ENCODE measurements at places on chromosomes 7 and 10.

DNA sequence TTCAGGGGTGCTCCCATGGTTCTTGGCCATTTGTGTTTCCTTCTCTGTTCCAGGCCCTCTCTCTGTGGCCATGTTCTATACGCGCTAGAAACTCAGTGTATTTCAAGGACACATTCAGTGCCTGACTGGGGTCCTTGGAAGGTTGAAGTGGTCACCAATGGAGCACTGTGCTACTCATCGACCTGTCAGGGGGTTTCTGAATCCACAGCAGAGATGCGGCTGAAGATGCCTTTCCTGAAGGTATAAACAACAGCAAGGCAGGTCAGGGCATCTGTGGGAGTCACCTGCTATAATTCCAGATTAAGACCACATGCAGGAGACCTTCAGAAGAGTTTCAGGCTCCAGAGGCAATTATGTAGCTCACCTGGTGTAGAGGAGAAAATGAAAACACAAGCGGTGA, 86.8 kb upstream of the MGMT start:
- no peak for DNase-seq

DNA sequence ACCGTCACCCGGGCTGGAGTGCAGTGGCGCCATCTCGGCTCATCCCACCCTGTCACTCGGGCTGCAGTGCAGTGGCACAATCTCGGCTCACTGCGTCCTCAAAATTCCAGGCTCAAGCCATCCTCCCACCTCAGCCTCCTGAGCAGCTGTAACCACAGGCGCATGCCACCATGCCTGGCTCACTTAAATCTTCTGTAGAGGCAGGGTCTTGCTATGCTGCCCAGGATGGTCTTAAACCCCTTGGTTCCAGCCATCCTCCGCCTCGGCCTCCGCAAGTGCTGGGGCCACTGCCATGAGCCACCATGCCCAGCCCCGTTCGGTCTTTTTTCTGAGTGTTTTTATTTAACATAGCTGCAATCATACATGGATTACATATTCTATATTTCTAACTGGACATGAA, 30.6 kb downstream of the ZFAND2A start:
- DNase-seq, result no peak

GRCh38 chr10:109676703-109677102, 246.6 kb downstream of the XPNPEP1 start:
- no peak for DNase-seq

DNA sequence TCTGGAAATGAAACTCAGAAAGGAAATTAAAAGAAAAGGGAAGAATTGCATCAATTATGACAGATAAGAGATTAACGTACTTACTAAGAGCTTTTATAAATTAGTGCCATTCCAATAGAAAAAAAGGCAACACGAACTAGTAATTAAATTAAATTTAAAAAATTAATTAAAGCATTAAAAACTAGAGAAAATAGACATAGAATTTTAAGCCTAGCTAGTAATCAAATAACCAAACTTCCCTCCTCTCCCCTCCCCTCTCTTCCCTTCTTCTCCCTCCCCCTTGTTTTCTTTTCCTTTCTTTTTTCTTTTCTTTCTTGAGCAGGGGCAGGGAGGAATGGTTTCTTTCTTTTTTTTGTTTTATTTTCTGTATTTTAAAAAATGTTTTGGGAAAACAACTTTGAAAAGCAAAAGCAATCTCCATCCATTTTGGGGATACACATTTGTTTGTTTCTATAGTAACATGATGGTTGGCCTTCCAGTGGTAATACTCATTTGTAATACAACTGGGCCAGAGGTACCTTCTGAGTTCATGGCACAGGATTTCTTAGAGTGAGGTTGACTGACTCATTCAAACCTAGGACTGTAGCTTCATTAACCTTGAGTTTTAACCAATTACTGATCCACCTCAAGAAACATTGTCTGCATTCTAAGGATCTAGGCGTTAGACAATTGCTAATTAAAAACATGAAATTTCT, 132.6 kb downstream of the ST7 start:
- no peak for DNase-seq

DNA sequence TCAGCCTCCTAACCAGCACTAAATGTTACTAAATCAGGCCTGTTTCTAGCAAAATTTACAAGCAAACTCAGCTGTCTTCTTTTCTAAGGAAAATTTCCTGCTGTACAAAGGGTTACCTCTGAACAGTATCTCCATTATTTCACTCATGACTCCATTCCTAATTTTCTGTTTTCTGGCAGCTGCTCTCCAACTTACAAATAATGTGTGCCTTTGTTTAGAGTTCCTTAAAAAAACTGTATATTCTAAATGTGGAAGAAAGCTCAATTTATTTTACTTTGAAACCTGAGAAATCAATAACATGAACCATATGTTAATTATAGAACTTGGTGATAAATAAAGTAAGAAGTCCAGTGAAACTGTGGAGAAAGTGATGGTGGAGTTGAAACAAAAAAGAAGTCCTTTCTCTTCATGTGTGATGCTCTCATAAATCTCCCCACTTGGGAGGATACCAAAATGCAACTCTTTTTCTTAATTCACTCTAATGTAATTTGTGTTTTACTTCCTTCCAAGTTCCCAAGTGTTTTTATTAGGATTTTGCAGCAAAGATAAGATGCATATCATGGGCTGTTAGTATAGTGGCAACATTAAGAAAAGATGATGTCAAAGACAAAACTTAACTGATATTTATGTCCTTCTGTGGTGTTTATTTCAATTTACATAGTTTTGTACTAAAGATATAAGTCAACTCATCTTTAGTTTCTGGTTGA, 74.8 kb downstream of the CDK6 start:
- DNase-seq, result no peak

DNA sequence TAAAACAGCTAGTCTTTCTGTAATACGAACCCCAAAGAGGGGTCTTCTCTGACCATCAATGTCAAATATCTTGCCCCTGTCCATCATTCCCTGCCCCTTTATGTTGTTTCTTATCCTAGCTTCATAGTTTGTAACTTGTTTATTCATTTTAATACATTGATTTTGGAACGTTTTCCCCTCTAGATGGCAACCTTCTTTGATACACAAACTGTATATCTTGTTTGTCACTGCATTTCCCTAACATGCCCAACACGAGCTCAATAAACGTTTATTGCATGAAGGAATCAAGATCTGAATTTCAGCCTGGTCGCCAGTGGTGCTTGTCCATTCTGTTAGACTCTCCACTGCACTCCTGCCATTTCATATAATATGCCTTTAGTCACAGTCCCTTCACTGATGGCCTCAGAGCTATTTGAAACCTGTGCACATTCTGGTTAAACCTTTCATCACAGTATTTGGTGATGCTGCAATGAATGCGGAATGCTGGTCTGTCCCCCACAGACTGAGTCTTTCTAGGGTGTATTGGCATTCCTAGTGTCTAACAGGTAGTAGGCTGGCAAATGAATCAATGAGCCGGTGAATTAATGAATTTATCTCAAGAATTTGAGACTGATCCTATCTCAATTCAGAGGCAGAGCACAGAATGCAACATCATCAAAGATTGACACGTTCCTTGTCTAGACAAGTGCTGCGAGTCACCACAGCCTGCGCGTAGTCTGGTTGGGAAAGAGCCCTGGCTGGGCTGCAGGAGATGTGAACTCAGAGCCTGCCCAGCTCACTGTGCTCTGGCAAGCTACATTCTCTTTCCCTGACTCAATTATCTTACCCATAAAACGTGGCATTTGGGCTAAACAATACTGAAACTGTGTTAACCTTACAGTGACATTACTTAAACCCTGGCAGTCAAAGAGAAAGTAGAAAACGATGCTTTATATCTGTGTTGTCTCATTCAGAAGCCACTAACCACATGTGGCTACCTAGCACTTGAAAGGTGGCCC, 55.2 kb upstream of the FRMD4A start:
- DNase-seq, result no peak

GRCh38 chr10:20622531-20623211, 274.4 kb downstream of the NEBL start:
- no peak for DNase-seq

DNA sequence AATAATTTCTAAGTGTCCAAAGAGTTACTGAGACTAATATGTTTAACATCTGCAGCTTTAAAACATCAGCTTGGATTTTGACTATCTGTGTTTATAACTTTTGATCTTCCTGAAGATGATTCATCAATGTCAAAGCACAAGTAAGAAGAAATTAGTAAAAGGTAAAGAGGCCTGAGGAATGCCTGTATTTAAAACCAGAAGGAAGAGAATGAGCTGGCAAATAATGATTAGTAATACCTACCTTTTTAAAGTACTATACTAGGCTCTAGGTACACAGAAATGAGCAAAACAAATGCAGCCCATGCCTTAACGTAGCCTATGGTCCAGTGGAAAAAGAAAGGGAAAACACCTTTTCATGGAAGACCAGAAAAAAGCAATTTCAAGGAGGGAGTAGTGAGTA, 158.0 kb downstream of the KCND2 start:
- DNase-seq, result no peak

DNA sequence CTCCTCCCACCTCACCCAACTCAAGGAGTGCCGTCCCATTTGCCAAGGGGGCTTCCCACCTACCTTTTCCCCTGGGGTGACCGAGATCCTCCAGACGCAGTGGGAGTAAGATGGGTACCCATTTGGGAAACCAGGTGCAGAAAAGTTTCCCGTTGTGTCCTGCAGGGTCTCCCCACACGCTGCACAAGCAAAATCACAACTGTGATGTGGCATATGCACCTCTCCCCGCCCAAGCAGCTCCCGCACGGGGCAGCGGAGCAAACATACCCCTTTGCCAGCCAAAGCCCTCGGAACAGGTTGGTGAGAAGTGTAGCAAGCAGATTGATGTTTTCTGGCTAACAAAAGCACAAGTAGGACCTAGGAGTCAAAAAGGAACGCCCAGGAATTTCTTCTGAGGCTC, 51.5 kb upstream of the OPALIN start:
- no peak for DNase-seq

- no peak for DNase-seq
Measured at GRCh38 chr10:1074748-1075308, 18.6 kb downstream of the WDR37 start.

DNA sequence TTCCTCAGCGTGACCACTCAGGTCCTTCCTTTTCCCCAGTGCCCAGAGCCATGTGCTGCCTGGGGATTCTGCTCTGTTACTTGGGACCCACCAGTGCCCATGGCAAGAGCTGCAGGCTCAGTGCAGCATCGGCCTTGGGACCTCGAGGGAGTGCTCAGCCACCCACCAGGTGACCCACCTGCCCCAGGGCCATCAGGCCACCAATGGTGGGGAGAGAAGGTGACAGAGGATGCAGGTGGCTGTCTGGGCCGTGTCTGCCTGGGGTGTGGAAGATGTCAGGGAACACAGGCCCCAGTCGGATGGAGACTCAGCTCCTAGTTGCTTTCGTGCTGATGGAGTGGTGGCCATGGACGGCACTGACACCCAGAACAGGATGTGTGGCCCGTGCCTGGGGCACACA, 104.7 kb upstream of the FAM20C start:
- no peak for DNase-seq

- no peak for DNase-seq
Measured at GRCh38 chr10:24929056-24929544, 23.3 kb downstream of the PRTFDC1 start.

DNA sequence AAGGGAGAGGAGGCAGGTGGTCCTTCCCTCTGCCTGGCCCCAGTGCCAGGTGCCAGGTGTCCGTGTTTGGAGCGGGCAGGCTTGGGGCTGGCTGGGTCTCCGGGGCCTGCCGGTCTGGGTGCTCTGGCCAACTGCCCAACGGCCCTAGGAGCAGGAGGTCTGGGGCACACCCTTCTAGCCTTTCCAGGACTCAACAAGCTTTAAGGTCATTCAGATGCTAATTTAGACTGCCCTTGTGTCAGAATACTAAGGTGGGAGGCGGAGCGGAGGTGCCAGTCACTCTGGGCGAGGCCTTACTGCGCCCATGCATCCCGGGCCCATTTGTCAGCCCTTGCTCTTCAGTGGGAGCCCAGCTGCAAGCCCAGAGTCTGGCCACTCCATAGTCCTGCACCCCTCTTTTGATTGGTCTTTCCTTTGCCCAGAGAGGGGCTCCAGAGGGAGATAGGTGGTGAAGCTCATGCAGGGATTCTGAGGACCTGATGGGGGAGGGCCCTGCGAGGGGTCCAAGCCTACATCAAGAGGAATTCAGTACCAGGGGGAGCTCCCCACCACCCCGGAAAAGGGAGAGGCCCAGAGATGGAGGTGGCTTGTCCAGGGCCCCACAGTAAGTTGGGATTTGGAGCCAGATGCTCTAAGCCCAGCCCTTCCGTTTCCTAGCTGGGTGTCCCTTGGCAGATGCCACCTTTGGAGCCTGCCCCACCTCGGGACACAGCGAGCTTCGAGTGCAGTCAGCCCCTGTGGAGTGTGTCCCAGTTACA, 1.3 kb downstream of the PGAM2 start:
- no peak for DNase-seq

GRCh38 chr7:151459726-151460473, 20.0 kb upstream of the CRYGN start:
- no peak for DNase-seq

DNA sequence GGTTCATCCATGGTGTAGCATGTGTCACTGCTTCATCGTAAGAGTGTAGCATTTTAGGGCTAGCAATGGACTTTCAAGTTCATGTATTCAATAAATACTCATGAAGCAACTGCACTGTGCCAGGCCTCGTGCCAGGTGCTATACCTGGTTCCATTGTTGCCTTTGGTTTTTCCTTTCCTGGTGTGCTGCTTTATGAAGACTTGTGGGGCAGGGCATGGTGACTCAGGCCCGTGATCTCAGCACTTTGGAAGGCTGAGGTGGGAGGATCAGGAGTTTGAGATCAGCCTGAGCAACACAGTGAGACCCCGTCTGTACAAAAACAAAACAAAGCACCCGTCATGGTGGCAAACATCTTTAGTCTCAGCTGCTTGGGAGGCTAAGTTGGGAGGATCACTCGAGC, 2.2 kb upstream of the CPA4 start:
- no peak for DNase-seq

DNA sequence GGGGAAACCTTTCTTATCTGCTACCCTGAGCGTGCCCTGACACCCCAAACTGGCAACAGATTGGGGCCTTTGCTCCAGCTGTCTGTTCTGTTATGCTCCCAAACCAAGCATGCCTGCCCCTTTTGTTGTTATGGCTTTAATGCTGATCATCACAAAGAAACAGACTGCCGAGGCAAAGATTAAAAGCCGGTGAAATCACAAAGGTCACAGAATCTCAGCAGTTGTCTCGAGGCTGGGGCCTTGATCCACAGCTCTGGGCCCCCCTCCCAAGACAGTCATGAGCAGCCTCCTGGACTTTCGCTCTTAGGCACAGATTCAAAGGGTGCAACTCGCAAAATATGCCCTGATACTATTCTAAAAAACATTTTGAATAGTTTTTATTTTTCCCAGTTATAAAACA, 65.6 kb downstream of the STRA8 start:
- DNase-seq, result no peak

GRCh38 chr7:32428546-32428945, 61.6 kb downstream of the LSM5 start:
- no peak for DNase-seq

DNA sequence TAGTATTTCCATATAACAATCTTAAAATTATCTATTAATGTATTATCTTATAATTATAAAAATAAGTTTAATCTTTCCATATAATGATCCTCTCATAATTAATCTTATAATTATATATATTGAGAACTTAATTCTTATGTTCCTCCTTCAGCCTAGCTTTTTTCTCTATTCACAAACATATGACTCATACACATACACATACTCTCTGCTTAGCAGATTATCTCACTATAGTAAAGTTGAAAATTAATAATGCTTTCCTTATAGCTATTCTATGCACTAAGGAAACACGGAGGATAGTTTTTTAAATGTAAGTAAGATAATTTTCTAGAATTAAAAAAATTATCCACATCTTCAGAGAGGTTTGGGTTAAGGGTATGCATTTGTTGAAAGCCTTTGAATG, 47.7 kb upstream of the ITGB8 start:
- DNase-seq, result no peak
